ENCODE measurements at places on chromosomes 12 and 14.

DNA sequence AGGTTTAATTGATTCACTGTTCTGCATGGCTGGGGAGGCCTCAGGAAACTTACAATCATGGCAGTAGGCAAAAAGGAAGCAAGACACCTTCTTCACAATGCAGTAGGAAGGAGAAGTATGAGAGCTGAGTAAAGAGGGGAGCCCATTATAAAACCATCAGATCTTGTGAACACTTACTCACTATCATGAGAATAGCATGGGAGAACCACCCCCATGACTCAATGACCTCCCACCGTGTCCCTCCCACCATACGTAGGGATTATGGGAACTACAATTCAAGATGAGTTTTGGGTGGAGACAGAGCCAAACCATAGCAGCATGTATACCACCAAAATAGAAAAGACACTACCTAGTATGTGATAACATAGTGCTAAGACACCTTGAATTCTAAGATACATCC, 2.9 kb upstream of the HMGA2 start:
- no peak for DNase-seq

GRCh38 chr12:124532331-124532750, 35.1 kb downstream of the NCOR2 start:
- no peak for DNase-seq

GRCh38 chr12:93514853-93515252, 47.5 kb downstream of the MRPL42 start:
- no peak for DNase-seq

- DNase-seq: no peak
These were observed 800 bp downstream of the PCNX4 start for GRCh38 chr14:60092526-60092920.

DNA sequence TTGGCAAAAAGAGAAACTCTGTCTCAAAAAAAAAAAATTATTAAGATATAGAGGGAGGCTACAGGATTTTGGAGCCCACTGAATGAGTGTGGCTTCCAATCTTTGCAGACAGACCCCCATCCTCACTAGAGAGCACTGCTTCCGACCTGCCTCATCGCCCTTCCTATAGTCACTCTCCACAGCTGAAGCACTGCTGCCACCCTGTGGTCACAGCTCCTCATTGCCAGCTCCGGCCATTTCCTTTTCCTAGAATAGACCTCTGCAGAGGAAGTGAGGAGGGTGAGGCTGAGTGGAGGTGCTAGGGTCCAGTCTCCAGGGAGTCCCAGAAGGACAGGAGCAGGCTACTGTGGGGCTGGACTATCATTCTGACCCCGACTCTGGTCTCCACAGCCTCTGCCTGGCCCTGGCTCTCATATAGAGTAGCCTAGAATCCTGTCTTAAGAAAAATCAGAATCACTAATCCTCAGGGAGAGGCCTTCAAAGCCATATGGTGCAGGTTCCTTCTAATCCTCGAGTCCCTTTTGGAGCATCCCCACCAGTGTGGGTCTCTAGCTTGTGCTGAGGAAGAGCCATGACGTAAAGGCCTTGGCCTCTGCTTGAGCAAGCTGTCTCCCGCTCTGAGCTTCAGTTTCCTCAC, 1.4 kb upstream of the NPFF start:
- DNase-seq: peak; percentile 72

DNA sequence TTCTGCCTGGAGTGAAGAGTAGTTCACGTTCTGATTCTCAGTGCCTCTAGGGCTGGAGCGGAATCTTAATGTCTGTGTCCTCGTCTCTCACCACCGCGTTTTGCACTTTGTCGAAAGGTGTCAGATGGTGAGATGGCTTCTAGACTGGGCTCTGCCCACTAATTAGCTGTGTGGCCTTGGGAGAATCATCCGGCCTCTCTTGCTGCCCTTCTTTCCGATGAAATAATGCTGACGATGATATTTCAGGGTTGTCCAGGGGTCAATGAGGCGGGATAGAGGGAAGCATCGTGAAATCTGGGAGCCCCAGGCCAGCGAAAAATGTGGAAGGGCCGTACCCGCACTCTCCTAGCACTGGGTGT, 811 bp upstream of the GALNT16 start:
- no peak for DNase-seq

- DNase-seq: no peak
These were observed 6.6 kb downstream of the PLBD1 start for GRCh38 chr12:14560904-14561574.

GRCh38 chr12:80232837-80233236, 133.5 kb downstream of the OTOGL start:
- DNase-seq: no peak

DNA sequence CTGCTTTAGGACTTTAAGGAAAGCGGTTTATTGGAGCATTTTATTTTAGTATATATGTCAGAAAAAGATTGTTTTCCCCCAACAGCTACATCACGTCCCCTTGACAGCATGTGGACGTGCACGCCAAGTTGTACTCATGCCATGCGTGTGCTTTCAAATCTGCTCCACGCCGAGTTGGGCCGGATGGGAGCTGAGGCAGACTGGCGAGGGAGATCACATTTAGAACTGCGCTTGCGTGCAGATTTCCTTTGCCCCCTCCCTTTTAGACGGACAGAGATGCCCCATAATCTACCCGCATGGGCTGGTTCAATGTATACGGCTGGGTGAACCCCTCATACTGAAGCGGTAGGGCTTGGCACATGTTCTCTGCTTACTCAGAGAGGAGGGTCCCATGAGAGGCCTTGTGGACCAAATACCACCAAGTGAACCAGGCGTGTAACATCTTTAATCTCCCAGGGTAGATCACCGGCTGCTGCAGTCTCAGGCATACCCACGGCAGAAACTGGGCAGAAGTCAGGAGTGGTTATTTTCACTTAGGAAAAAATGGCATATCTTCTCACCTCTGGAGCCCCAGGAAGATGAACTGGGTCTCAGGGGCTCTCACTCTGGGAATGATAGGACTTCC, 92.1 kb downstream of the ESR2 start:
- DNase-seq: no peak

DNA sequence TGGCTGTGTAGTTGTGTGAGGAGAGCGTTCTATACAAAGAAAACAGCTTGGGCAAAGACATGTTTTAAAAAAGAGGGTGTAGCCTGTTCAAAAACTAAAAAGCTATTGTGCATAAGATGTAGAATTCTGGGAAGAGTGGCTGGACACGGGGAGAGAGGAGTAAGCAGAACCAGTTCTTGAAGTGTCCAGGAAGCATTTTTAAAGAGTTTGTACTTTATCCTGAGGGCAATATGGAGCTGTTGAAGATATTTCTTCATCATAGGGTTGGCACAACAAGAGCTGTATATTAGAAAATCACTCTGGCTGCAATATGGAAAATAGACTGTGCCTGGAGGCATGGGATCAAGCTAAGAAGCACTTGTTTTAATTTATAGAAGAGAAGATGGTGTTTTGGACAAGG, 458.9 kb upstream of the LMO3 start:
- DNase-seq: no peak

- DNase-seq: peak; percentile 43
These were observed 117.3 kb downstream of the ERC1 start for GRCh38 chr12:1108276-1108675.

- no peak for DNase-seq
These were observed 693.0 kb downstream of the NRXN3 start for GRCh38 chr14:78863143-78863542.

DNA sequence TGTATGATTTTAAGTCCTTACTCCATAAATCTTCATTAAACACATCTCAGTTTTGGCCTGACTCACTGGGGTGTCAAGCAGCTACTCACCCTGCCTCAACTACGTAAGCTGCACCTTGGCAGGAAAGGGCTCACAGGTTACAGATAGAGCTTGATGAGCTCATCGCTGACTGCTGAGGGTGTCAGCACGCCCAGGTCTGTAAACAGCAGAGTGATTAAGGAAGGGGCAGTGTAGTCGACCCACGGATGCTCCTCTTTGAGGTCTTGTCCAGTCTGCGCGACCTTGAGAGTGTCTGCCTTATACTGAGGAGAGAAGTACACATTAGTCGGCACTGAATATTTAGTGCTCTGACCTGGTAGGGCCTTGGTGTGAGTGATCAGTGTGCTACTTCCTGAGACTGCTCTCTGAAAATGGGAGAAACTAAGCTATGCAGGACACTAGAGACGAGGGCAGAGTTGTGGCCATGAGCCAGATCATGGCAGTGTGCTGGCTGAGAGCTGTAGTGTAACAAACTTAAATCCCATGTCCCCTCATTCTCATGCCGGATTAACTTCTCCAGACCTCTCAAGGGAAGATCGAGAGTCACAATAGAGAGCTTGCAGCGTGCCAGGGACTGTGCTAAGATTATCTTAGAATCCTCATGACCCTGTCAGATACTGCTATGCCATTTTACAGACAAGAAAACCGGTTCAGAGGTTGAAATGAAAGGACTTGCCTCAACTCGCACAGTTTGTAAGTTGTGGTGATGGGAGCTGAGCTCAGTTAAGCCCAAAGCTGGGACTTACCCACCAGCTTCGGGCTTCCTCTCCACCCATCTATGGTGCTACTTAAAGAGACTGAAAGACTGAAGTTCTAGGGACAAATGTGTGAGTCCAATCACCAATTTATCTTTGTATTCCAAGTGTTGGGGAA, 11.6 kb downstream of the EIF2B1 start:
- no peak for DNase-seq

GRCh38 chr12:18684430-18684829, 53.4 kb downstream of the PLCZ1 start:
- no peak for DNase-seq

- no peak for DNase-seq
These were observed 78.5 kb downstream of the TMEM132D start for GRCh38 chr12:129825316-129825715.

- DNase-seq: no peak
These were observed 14.0 kb downstream of the OTX2 start for GRCh38 chr14:56796259-56796658.

GRCh38 chr14:55339770-55340169, 68.5 kb downstream of the FBXO34 start:
- DNase-seq: no peak

DNA sequence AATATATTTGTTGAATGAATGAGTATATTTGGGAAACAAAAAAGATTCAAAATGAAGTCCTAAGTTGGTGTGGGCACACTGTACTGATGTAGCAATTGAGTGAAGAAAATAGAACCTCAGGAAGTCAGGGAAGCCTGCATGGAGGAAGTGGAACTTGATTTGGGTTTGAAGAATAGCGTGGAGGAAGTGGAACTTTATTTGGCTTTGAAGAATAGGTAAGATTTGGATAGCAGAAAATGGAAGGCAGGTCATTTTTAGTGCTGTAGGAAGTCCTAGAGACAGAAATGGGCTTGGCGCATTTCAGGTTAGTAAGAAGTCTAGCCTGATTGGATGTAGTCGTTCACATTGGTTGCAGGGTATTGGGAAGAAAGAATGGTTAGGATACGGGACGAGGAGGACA, 5.4 kb downstream of the C12orf75 start:
- no peak for DNase-seq

DNA sequence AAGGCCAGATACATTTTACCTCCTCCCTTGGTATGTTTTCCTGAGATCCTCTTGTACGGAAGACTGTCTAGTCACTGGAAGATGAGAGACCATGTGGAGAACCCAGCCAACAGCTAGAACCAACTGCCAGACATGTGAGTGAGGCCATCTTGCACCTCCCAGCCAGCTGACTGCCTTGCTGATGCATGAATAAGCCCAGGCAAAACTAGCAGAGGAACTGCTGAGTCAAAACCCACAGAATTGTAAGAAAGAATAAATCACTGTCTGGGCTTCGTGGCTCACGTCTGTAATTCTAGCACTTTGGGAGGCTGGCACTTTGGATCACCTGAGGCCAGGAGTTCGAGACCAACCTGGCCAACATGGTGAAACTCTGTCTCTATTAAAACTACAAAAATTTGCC, 160.0 kb downstream of the TPH2 start:
- no peak for DNase-seq

- no peak for DNase-seq
These were observed 21.1 kb downstream of the PLXNC1 start for GRCh38 chr12:94169495-94169894.

All from GM18507 (cell line).